SJCRH30 (cell line): ENCODE measurements at places on chromosomes 16 and 17. TPM values are rescaled to one million over a fixed set of nuclear protein-coding genes. Genes with fewer than 3 reads are reported as not detected.

The SPATA22 gene
- 1.8 and 2.2 TPM in 2 replicates for total RNA-seq

- no peaks in the 10 kb centered on the region for H3K36me3 ChIP-seq
- DNase-seq: peak; percentile 11
- no peak overlapping the region for H3K4me3 ChIP-seq
- no peaks in the 10 kb centered on the region for H3K27me3 ChIP-seq
- peaks cover 17% of the 10 kb centered on the region for H3K4me1 ChIP-seq
Measured at GRCh38 chr16:72645538-72645937, 402.4 kb downstream of the ZFHX3 start.

DNA sequence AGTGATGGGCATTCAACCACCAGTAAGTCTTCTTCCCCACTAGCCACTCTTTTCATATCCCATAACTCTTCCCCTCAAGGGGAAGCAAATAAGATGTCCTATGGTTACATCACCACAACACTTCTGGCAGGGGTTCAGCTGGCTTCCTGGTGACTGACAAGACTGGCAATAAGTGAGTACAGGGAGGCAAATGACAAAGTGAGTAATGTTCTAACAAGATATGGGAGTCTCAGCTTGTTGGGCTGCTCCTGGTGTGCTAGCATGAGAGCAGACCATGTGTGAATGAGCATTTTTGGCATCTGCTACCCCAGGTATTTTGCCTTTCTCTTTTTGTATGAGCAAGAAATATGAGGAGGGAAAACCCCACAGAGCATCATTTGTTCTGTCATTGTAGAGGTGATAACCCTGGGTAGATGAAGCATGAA is 9.9 kb downstream of the TMIGD1 start:
- no peak overlapping the region for H3K4me3 ChIP-seq
- H3K36me3 ChIP-seq: no peaks in the 10 kb centered on the region
- no peaks in the 10 kb centered on the region for H3K27me3 ChIP-seq
- no peaks in the 10 kb centered on the region; the same call in 1 of the 2 replicates for H3K4me1 ChIP-seq
- DNase-seq: peak; percentile 26

DNA sequence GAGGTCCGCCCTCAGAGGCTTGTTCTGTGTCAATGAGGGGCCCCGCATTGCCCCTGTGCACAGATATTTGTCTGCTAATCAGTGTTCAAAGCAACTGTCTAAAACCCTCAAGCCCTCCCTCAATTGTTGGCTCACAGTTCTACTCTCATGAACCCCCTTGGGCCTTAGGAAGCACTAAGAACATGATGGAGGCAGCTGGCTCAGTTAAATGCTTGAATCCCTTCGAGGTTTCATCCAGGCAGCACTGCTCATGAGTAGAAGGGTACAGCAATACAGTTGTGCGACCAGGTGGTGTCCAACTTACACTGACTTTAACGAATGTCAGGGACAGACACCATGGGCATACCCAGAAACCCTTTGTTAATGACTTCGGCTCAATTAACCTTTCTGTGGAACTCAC is 89.2 kb upstream of the WSCD1 start:
- H3K4me1 ChIP-seq: no peaks in the 10 kb centered on the region
- H3K27me3 ChIP-seq: no peaks in the 10 kb centered on the region
- no peaks in the 10 kb centered on the region for H3K36me3 ChIP-seq
- DNase-seq: no peak
- H3K27ac ChIP-seq: no peak overlapping the region
- H3K4me3 ChIP-seq: no peak overlapping the region

DNA sequence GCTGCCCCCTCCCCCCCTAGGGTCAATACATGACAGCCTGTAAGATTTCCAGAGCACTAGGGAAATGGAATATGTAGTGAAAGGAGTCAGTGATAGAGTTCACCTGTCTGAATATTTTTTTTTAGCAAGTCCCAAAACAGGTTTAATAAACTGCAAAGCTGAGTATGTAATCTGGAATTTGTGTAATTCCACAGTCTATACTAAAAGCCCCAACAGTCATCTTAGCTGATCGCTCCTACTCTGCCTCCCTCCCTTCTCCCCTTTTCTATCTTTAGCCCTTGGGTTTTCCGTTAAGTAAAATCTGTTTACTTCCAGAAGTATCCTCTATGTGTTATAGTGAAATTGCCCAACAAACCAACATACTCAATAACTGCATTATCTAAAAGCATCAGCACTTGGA is 3.5 kb downstream of the CDH13 start:
- peak overlapping the region; percentile 15 for H3K4me3 ChIP-seq
- no peak for DNase-seq
- H3K36me3 ChIP-seq: no peaks in the 10 kb centered on the region
- H3K27me3 ChIP-seq: no peaks in the 10 kb centered on the region

GRCh38 chr17:28584434-28584833 is 7.7 kb upstream of the ALDOC start:
- H3K36me3 ChIP-seq: peaks cover 95% of the 10 kb centered on the region
- no peak overlapping the region for H3K27ac ChIP-seq
- H3K4me3 ChIP-seq: no peak overlapping the region
- H3K4me1 ChIP-seq: no peaks in the 10 kb centered on the region

DNA sequence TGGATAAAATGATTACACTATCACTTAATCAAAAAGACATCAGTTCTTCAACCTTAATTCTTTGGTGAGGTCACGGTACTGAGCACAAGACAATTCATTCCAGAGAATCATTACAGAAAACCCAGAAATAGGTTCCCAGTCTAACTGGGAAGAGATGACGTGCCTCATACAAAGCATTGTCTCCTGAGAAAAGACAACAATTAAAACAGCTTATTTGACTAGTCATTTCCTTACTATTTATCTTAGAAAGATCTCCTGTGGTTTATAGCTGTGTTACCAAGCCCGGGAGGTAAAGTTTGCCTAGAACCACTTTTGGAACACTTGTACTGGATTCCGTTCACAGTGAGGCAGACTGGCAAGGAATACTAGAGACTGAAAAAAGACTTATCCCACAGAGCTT is 5.1 kb downstream of the PHF12 start:
- H3K27me3 ChIP-seq: no peaks in the 10 kb centered on the region
- H3K4me3 ChIP-seq: no peak overlapping the region
- DNase-seq: no peak
- H3K4me1 ChIP-seq: no peaks in the 10 kb centered on the region
